ENCODE measurements at places on chromosomes 2 and 18. TPM values are rescaled to one million over a fixed set of nuclear protein-coding genes. Genes with fewer than 3 reads are reported as not detected.

The PDCD1 gene
- total RNA-seq = not detected

GRCh38 chr2:6309415-6310255 is 556.1 kb downstream of the CMPK2 start:
- H3K36me3 ChIP-seq = no peaks in the 10 kb centered on the region
- H3K4me1 ChIP-seq = no peaks in the 10 kb centered on the region
- no peaks in the 10 kb centered on the region for H3K27me3 ChIP-seq
- no peak overlapping the region for H3K4me3 ChIP-seq
- H3K27ac ChIP-seq = no peak overlapping the region
- no peak for DNase-seq

GRCh38 chr2:72920318-72921087 is 3.2 kb downstream of the EMX1 start:
- H3K4me3 ChIP-seq = peak overlapping the region; percentile 46
- H3K4me1 ChIP-seq = peaks cover 20% of the 10 kb centered on the region
- no peaks in the 10 kb centered on the region for H3K36me3 ChIP-seq
- peaks cover 98% of the 10 kb centered on the region for H3K27me3 ChIP-seq
- no peak overlapping the region for H3K27ac ChIP-seq

The IL18R1 gene
- 1.0 TPM for total RNA-seq

DNA sequence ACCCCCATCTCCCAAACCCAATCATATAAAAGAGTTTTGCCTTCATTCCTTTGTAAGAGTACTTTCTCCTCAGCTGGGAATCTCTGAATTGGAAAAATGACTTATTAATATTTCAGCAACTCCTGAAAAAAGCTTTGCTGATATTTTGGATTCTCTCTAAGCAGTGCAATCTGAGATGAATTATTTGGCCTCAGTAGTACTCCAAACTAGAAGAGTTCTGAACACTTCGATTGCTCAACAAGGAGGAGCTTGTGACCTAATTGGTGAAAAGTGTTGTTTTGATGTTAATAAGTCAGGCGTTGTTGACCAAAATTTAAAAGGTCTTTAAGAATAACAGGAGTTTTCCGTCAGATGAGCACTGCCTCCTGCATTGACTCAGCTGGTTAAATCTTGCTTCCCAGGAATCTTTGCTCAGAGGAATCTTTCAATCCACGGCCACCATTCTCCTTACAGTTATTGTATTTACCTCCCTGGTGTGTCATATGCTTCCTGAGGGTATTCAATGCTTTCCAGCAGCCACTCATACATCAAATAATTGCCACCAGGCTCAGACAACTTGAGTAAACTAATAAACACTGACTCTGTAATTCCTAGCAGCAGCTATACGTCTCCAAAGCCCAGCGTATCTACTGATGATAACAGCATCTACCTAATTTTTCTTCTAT is 24.5 kb upstream of the LIPG start:
- H3K27me3 ChIP-seq = no peaks in the 10 kb centered on the region
- no peak overlapping the region for H3K4me3 ChIP-seq
- H3K27ac ChIP-seq = no peak overlapping the region
- H3K36me3 ChIP-seq = no peaks in the 10 kb centered on the region
- no peaks in the 10 kb centered on the region for H3K4me1 ChIP-seq

The HNRNPA3 gene
- 32.2 TPM for total RNA-seq
